ENCODE measurements at places on chromosomes 16 and 17.

- peak; percentile 67 for DNase-seq
Measured at GRCh38 chr17:68182940-68183551, 64.8 kb upstream of the AMZ2 start.

DNA sequence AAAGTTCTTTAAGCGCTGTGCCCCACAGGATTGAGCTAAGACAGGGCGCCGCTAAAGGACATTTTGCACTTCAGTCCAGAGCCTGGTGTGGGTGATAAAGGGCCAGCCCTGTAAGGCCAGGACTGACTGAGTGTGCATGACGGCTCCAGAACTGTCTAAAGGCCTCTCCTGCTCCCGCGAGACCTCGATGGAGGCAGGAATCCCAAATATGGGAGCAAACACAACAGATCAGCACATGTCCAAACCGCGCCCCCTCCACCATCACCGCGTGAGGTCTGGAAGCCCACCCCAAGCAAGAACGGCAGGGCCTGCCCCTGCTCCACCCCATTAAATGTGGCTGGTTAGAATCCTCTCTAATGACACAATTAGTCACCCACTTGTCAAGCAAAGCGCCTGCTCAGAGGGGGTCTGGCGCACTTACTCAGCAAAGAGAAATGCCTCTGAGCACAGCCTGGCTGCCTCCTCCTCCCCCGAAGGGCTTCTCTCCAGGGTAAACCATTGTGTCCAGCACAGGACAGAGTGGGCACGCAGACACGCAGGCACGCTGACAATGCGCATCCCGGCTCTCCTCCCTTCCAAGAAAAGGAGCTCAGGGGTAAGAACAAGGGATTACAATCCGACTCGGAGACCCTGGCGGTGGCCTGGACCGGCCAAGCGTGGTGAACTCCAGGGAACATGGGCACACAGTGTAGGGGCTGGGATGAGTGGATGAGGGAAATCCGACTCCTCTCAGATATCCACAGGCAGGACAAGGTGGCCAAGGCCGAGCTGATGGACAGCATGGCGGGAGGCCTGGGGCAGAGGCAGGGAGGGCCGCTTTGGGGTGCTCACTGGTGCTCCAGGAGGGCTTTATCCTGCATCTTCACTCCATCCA lies 1.5 kb downstream of the MXRA7 start:
- DNase-seq: no peak

- DNase-seq: no peak
Measured at GRCh38 chr17:58210922-58211321, 8.1 kb downstream of the MKS1 start.

DNA sequence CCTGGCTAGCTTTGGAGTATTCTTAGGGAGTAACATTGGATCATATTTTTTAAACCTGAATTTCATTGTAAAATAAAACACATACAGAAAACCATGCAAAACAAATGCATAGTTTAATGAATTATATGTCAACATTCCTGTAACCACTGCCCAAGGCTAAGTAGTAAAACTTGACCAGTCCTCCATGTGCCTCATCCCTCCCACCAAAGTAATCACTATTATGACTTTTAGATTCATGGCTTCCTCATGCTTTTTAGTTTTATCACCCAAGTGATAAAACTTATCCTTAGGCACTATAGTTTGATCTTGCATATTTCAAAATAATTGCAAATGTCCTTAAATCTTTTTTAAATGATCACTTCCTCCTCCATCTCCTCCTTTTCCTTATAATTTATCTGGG lies 20.4 kb downstream of the PRKCA start:
- no peak for DNase-seq

DNA sequence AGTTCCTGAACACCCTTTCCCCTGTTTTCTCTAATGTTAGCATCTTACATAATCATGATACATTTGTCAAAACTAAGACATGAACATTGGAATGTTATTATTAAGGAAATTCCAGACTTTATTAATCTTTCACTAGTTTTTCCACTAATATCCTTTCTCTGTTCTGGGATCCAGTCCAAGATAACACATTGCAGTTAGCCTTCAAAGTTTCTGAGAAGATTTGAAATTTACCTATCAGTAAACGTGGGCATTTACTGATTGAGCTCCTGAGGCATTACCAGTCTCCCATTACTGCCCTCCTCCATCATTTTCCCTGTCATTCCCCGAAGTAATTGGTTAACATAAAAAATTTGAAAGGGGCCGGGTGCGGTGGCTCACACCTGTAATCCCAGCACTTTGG lies 5.7 kb upstream of the CD300LG start:
- no peak for DNase-seq

DNA sequence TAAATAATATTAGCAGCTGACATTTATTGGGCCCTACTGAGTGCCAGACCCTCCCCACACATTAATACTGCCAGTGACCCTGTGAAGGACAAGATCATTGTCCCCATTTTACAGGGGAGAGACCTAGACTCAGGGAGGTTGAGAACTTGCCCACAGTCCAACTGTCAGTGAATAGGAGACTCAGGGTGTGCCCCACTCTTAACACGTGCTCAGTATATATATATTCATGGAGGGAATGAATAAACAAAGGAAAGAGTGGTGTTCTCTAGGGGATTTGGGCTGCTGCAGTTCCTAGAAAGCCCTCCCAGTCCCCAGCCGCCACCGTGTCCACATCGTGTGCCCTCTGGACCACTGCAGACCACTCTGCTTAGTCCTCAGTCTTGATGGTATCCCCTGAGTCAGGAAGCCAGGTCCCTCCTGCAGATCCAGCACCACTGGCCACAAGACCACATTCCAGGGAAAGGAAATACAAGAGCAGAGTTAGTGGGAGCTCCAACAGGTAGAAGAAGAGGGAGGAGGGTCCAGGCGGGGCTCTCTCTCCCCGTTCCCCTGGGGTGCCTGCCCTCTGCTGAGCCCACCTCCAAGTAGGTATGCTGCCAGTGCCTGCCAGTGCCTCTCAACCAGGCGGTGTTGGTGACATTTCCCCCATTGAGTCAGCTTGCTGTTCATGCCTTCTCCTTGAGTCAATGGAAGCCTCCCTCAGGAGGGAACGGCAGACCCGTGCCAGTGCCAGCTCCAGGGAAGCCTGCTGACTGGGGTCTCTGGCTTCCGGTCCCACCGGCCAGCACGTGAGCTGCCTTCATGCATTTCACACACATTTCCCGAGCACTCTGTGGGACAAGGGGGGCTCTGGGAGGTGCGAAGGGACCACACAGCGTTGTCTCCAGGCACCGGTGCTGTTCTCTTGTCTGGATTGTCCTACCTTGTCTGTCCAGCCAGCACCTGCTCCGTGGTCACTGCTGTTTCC lies 75.6 kb downstream of the GNAO1 start:
- no peak for DNase-seq

- no peak for DNase-seq
Measured at GRCh38 chr16:9279291-9280068, 188.0 kb downstream of the HAPSTR1 start.

- no peak for DNase-seq
Measured at GRCh38 chr16:26905336-26905735, 161.4 kb upstream of the C16orf82 start.

GRCh38 chr17:51164911-51165679 lies 1.1 kb upstream of the NME2 start:
- no peak for DNase-seq

DNA sequence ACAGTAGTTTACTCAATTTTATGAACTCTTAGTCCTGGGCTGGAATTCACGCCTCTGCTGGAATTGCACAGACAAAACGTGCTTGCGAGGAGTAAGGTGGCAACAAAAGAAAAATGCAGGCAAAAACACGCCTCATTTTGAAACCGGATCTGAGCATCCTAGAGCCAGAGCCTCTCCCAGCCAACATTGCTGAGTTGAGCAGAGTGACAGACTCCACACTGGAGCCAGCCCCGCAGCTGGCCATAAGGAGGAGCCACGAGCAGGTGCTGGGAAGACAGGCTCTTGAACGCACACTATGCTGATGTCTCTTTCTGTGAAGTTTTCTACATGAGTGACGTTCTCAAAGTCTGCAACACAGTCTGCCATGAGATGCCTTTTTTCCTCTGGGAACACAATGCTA lies 14.6 kb upstream of the HSBP1 start:
- DNase-seq: no peak

GRCh38 chr17:75181608-75182318 lies 996 bp downstream of the SUMO2 start:
- DNase-seq: peak; percentile 52

DNA sequence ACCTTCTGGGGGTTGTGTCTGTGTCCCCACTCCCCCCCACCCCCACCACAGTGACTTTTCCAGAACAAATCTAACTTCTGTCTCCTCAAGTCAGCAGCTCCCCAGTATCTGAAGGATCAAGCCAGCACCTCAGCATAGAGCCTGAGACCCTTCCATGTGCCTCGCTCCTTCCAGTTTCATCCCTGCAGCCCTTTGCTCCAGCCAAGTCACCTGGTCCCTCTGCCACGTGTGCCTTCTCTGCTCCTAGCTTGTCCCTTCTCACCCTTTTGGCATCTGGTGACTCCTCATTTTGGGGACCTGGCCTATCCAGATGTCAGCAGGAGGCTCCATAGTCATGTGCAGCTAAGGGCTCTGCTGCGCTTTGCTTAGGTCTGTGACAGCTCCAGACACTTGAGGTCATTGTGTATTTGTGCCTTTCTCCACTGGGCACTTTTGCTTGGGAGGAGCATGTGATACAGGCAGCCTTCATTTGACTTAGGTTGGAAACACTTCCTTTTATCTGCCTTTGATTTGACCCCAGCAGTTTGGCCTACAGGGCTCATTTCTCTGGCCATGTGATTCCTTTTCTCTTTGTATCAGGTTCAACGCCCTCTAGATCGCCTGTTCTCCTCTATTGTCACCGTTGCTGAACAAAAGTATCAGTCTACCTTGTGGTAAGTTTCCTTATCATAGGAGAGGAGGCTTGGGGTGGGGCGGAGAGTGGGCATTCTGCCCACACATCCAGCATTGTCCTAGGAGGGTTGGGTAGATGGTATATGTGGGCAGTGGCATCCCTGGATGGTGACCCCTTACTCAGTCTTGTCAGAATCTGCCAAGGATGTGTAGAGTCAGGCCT lies 7.1 kb upstream of the NFATC3 start:
- DNase-seq: no peak

DNA sequence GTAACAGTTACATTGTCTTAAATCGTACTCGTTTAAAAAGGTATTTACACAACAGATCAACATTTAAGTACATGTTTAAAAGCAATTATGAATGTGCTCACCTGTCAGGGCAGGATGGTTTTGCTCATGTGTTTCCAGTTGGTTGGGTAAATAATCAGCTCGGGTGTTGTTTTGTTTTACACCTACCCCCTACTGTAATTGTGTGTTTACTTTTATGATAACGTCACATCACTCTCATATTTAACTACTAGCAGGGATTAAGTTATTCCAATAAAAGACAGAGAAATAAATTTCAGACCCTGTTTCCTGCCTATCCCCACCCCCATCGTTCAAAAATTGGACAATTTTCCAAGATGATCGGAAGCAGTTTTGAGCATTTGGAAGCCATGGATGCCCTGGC lies 390.2 kb downstream of the SEC14L1 start:
- no peak for DNase-seq

DNA sequence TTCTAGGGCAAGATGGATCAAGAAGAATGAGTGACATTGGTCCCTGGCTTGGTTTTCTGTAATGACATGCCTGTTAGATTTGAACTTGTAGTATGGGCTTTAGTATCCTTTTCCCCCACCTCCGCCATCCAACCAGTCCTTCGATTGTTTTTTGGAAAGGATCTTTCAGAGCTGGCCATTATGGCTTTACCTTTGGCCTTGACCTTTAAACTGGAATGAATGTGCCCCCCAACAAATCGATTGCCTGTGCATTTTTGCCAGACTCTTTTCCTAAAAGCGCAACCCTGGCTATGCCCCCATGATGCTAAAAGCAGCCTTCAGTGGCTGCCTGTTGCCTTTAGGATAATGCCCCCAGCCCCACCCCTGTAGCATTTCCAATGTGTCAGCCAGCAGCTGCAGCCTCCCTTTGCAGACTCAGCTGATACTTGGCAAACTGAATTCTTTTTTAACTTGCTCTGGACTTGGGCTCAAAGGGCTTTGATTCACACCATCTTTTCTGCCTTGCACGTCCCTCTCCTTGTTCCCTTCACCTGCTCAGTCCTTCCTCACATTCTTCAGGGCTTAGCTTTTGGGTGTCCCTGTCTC lies 4.0 kb downstream of the GPRC5C start:
- DNase-seq: no peak

All from stimulated activated CD4-positive, alpha-beta T cell treated with anti-CD3 and anti-CD28 coated beads, Interleukin-4, amount 100 ng/mL, for 24 hours (primary cell).